NCI-H2081 (cell line): ENCODE measurements at places on chromosomes 7 and 10.

DNA sequence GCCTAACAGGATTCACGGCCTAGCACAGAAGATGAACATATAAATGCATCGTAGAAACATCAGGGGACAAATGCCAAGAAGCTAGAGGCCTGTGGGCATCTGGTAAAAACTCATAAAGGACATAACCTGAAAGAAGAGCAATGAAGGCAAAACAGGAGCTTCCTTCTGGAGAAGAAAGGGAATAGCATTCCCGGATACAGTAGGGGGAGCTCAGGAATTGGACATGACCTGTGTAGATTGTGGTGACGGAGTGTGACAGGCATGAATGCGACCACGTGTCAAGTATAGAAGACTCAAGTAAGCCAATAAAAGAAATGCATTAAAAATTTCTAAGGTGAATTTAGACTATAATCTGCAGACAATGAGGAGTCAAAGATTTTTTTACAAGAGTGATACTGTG, 270.1 kb downstream of the AGMO start:
- no peak for DNase-seq

GRCh38 chr7:142108728-142109505, 2.6 kb upstream of the MGAM2 start:
- no peak for DNase-seq

DNA sequence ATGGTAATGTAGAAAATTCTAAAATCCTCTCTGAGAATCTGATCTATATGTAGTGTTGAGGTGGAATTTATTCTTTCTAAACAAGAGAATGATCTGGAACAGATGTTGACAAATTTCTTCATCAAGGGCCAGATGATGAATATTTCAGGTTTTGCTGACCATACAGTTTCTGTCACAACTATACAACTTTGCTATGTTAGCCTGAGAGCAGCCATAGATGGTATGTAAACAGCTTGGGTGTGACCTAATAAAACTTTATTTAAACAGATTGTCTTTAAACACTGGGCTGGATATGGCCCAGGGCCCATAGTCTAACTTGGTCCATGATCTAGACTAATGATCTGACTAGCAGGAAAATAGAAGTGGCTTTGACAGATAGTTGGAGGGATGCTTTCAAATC, 213.6 kb upstream of the CELF2 start:
- DNase-seq, result no peak

- DNase-seq, result no peak
These were observed 145.4 kb upstream of the NEBL start for GRCh38 chr10:21042536-21042935.

- no peak for DNase-seq
These were observed 240.0 kb upstream of the AUTS2 start for GRCh38 chr7:69358163-69358821.

DNA sequence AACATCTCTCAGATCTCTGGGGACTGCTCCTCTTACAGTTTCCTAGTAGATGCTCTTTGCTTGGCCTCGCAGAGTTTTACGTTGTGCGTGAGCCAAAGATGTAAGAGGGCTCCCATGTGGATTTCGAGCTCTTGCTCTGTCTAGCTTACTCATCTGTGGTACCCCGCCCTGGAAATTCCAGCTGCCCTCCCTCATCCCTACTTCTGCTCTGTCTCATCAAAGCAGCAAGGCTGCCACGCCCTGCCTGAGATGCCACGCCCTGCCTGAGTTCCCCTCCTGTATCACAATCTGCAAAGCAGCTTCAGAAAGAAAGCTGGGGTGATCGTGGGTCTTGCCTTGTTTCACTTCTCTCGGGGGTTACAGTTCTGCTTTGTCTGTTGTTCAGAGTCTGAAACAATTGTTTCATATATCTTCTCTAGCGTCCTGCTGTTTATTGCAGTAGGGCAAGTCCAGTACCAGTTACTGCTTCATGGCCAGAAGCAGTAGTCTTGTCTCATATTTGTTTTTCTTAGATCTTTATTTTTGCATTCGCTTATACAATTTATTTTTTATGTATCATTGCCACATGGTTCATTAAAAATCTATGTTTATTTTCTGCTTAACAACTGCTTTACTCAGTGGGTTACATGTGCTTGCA, 36.1 kb upstream of the CCNY start:
- no peak for DNase-seq

DNA sequence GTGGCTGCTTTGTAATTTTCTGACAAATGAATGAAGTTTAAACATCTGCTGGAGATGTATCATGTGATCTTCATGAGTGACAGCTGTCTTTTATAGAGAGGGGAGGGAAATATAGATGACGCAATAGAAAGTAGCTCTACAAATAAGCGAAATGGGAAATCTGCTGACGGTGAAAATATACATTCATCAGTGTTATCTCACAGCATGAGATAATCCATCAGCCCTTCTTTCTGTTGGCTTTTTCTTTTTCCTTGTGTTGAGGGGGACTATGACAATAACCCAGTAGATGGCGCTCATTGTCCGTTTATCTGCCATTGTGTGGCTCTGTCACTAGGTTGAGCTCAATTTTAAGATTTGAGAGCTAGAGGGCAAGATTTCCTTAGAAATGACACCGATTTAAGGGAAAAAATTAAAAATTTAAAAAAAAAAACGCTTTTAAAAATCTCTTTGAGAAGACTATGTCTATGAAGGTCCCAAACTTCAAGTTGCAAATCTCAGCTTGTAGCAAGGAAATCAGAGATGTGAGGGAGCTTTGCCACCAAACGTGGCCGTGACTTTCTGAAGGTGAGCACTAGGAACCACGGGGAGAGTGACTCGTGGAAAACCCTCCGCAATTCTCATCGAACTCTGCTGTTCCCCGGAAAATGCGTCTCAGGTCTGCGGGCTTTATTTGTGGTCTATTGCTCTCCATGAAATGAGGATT, 114.6 kb upstream of the SFMBT2 start:
- DNase-seq, result peak; percentile 63

GRCh38 chr10:12006671-12007070, 35.9 kb downstream of the UPF2 start:
- DNase-seq, result no peak

- no peak for DNase-seq
These were observed 38.1 kb upstream of the GPR141 start for GRCh38 chr7:37645282-37646050.

DNA sequence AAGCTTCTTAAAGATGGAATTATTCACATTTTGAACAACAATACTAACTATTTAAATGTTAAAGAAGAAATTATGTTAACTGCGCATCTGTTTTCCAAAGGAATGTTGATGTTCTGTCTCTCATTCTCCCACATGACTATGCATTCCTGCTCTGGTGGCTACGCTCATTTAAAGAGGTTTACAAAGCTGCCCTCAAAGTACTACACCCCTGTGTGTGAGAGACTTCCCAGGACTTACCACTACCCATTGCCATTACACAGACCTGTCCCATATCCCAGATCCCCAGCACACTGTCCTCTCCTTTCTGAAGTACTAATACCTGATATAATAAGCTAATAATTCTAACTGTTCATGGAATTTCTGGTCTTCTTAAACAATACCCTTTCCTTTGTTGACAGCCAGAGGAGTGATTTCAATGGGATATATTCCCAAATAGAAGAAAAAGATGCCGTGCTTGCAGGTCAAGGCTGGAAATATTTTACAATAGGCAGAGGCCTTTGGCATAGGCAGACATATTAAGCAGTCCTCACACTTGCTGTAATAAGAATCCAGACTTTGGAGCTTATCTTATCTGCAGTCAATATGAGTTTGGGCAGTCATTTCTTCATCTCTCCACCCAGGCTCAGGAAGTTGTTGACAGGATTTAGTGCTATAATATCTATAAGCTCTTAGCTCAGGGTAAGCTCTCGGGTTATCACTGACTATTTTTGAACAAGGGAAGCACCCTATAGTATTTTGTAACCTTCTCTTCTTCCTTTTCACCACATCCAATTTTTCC, 12.2 kb downstream of the LIPF start:
- DNase-seq, result no peak

GRCh38 chr10:69087590-69088470, at the start of gene SRGN:
SRGN (plus strand) TSS chr10:69088103; CDS start chr10:69088158, 55 bp downstream.
- no peak for DNase-seq

DNA sequence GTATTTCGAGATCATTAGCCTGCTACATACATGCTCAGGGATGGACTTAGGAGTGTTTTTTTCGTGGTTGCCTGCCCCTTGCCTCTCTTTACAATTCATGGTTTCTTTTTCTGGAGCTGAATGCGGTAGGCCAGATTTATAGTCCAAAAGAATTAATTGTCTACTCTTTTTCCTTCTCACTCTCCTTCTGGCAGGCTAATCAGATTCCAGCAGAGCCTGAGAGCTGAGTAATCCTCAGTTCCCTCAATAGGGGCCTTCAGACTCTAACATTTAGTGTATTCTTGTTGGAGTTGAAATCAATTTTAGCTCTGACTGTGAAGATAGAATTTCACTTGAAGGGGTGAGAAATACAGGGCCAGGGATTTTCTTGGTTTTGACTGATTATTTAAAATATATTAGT, 16.4 kb downstream of the SORCS3 start:
- no peak for DNase-seq

DNA sequence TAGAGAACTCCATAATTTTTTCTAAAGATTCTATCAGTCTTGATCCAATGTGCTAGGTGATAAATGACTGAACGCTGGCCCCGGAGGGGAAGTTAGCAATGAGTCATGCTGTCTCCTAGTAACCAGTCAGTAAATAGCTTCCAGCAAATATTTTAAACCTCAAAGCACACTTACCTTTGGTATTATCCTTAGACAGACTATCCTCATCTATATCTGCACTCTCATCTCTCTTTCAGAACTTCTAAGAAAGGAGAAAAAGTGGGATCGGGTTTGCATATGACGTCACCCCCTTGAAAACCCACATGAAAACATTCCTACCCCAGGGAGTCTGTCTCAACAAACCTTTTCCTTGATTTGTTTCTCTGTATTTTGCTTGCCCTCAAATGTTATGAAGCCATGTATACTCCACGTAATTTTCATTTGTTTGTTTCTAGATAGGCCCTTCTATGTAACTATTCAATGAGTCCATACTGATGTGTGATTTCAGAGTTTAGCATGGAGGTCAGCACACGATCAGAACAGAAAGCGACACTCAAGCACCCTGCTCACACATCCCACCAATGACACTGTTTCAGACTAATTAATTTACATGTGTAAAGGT, 174.9 kb upstream of the NRP1 start:
- peak; percentile 40 for DNase-seq

DNA sequence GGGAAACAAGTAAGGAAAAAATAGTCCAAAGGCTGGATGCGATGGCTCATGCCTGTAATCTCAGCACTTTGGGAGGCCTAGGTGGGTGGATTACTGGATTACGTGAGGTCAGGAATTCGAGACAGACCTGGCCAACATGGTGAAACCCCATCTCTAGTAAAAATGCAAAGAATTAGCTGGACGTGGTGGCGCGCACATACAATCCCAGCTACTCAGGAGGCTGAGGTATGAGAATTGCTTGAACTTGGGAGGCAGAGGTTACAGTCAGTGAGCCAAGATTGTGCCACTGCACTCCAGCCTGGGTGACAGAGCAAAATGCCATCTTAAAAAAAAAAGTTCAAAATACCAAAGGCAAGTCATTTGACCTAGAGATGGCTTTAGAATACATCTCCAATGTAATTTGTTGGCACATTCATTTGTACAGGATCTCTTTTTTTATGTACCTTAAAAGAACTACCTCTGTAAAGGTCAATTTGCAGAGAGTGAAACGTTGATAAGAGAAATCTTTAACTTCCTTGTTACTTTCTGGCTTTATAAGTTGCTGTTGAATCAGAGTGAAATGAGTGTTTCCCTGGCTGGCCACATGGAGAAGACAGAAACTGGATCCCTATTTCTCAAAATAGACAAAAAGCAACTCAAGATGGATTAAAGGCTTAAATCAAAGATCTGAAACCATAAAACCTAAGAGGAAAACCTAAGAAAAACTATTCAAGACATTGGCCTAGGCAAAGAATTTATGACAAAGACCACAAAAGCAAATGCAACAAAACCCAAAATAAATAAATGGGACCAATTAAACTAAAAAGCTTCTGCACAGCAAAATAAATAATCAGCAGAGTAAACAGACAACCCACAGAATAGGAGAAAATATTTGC, 260.7 kb downstream of the KLF6 start:
- no peak for DNase-seq
